CD8-positive, alpha-beta memory T cell (primary cell): ENCODE measurements at places on chromosomes 12 and 14.

DNA sequence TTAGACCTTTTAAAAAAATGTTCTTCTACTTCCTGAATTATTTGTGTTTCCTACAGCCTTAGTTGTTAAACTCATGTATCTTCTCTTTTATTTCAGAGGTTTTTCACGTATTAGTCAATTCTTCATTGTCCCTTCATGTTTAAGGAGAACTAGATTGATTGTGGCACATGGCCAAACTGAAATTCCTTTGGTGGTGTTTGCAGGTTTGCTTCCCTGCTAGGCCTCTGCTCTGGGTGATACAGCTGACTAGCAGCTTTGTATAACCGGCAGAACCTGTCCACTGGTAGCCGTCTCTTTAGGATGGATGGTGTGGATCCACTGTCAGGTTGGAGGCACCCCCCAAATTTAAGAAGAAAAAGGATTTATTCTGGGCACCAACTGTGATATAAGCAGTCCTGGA lies 262.1 kb downstream of the FBXL14 start:
- no peaks in the 10 kb centered on the region for H3K36me3 ChIP-seq
- no peaks in the 10 kb centered on the region for H3K4me1 ChIP-seq
- no peak for DNase-seq
- H3K27me3 ChIP-seq = no peaks in the 10 kb centered on the region
- H3K4me3 ChIP-seq = no peak overlapping the region
- H3K27ac ChIP-seq = no peak overlapping the region

DNA sequence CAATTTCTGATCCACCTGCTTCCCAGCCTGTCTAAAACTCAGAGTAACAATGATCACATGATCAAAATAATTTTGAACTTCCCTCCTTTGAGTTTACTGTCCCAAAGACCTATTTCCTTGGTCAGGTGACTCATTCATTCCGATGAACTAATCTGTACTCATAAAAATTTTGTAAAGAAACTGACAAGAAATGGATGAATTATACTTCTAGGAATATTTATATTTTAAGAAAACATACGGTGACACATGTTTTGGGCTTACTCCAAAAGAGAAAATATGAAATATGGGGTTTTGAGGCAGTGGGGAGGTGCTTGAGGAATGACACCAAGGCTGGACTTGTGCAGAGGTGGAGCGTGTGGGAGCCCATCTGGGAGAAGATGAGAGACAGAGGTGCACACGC lies 42.0 kb downstream of the GUCY2C start:
- no peak overlapping the region for H3K27ac ChIP-seq
- no peaks in the 10 kb centered on the region for H3K27me3 ChIP-seq
- no peak overlapping the region for H3K4me3 ChIP-seq
- H3K36me3 ChIP-seq = no peaks in the 10 kb centered on the region

- H3K4me1 ChIP-seq = no peaks in the 10 kb centered on the region
- no peaks in the 10 kb centered on the region for H3K27me3 ChIP-seq
- H3K27ac ChIP-seq = no peak overlapping the region
- no peaks in the 10 kb centered on the region for H3K36me3 ChIP-seq
Observed at GRCh38 chr12:103462675-103463074, 33.1 kb downstream of the C12orf42 start.

DNA sequence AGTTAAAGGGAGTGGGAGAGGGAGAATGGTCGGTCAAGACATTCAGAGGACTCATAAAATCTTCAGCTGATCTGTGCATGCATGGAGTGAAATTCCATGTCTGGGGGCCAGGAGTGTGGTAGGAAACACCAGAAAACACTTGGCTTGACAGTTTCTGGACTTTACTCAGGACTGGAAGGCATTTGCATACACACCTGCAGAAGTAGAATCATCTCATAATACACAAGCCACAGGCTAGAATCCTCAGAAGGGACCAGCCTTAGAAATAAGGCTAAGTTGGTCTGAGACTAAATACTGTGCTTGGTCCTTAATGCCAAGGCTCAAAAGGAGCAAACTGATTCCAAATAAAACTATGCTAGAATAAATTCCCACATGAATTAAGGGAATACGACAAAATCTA lies 328.1 kb upstream of the KITLG start:
- H3K4me1 ChIP-seq = no peaks in the 10 kb centered on the region
- H3K27ac ChIP-seq = no peak overlapping the region
- no peaks in the 10 kb centered on the region for H3K27me3 ChIP-seq
- no peaks in the 10 kb centered on the region for H3K36me3 ChIP-seq
